ENCODE measurements at places on chromosomes 12 and 14.

DNA sequence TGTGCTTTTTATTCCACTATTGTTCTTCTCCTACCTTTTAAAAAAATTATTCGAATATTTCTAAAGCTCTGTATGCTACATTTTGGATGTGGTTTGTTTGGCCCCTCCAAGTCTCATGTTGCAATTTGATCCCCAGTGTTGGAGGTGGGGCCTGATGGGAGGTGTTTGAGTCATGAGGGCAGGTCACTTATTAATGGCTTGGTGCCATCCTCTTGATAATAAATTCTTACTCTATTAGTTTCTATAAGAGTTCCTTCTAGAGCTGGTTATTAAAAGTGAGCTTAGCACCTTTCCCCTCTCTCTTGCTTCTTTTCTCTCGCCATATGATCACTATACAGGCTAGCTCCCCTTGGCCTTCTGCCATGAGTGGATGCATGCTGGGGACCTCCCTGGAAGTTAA lies 445.6 kb upstream of the PDE3A start:
- no peak for DNase-seq

- no peak for DNase-seq
Observed at GRCh38 chr14:73723797-73724661, 9.8 kb upstream of the PNMA1 start.

- DNase-seq: no peak
Observed at GRCh38 chr12:52139579-52140062, 52.2 kb downstream of the KRT80 start.

DNA sequence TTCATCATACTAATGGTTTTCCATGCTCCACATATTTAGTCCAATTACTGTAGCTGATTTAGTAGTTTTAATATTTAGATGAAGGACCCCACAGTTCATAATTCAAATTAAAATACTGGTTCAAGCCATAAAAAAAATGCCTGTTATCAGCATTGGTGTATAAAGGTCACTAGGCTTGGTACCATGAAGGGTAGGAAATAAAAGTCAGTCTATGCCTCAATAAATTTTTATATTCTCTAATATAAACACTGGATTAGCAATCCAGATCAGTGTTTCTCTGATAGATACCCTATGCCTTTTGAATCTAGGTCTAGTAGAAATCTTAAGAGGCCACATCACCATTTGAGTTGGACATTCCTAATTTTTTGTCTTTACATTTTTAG lies 163.2 kb upstream of the HIF1A start:
- no peak for DNase-seq

DNA sequence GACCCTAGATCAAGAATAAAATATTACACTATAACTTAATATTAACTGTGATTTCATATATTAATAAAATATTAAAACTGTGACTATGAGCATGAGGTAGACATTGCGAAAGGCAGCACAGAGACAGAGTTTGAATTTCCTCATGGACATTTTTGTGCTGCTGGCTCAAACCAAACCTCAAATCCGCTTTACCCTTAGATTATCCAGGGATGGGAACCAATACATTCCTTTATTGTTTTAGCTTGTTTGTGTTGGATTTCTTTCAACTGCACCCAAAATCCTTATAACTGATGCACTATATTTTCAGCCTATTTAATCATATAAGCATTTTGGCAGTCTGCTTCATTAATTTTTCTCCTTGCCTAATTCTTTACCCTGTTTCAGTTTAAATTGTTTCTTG lies 436.7 kb downstream of the ATP23 start:
- no peak for DNase-seq

DNA sequence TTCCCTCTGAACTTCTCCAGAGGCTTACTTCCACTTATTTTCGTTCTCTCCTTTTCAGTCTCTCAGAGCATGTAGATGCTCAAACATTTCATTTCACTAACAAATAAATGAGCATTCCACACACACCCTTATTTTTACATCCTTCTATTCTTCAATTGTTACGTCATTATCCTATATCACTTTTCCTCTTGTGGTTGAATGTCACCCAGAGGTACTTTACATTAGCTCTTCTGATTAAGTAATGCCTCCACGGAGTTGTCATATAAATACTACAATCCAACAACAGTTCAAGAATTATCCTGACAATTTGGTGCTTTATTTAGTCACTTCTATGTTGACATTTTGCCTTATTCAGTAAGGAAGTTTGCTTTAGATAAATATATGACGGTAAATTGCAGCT lies 18.4 kb downstream of the FAR2 start:
- DNase-seq: no peak

- DNase-seq: no peak
Observed at GRCh38 chr12:46891306-46891705, 65.5 kb upstream of the SLC38A4 start.

Measured in activated CD4-positive, CD25-positive, alpha-beta regulatory T cell (primary cell).